LNCaP clone FGC (cell line): ENCODE measurements at places on chromosomes 1 and 21.

DNA sequence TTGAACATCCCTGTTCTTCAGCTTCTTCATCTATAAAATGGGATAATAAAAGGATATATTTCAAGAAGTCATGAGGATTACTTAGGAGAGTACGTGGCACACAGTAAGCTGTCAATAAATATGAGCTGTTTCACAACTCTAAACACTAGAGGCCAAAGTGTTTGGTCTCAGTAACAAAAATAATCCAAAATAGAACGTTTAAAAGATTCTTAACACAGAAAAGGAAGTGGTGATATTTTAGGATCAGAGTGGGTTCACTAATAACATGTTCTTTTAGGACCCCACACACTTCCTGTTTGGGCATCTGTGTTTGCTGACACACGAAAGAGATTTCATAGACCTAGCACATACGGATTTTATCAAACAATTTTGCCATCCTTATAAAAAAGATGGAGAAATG lies 32.9 kb downstream of the TNFSF18 start:
- DNase-seq, result no peak

DNA sequence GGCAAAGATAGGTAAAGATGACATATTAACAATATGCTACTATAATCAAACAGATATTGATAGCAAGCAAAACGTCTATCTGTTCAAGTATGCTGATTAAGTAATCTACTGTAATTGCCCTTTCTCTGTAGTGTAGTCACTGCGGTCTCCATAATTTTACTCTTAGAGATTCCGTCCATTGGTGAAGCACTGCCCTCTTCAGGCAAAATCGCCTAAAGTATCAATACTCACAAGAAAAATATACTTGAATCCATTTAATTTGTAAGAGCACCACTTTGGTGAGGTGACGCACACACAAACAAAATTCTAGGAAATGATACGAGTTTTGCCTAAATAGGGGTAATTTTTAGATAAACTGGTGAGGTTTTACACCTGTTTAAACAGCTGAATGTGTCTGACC lies 434.6 kb upstream of the CHRM3 start:
- peak; percentile 10 for DNase-seq

DNA sequence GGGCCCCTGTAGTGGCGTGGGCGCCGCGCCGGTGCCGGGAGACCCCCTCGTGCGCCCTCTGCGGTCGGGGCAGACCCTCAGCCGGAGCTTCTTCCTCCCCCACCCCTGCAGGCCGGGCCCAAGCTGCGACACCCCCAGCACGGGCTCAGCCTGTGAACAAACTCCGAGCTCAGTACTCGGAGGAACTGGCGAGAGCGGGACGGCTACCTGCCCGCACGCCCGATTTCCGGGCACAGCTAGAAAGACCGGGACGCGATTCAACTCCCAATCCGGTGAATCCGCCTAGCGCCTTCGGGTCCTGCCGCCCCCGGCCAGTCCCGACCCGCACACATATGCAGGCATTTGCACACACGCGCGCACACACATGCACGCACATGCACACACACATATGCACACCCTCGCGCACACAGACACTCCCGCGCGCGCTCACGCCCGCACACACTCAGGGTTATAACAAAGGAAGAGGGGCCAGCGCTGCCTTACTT lies 580 bp upstream of the BLACAT1 start:
- no peak for DNase-seq

- no peak for DNase-seq
Measured at GRCh38 chr1:225933072-225933471, 7.9 kb downstream of the LEFTY2 start.

- no peak for DNase-seq
Measured at GRCh38 chr1:150596976-150597375, 17.6 kb upstream of the MCL1 start.

GRCh38 chr1:244076740-244077139 lies 25.7 kb downstream of the ZBTB18 start:
- DNase-seq, result no peak

- no peak for DNase-seq
Measured at GRCh38 chr1:201217146-201217545, 26.5 kb downstream of the IGFN1 start.

- no peak for DNase-seq
Measured at GRCh38 chr1:218925777-218926176, 247.9 kb upstream of the LYPLAL1 start.

GRCh38 chr21:38322311-38322950 lies 65.6 kb downstream of the KCNJ15 start:
- no peak for DNase-seq

- no peak for DNase-seq
Measured at GRCh38 chr1:210076620-210077019, 138.6 kb downstream of the SYT14 start.

- no peak for DNase-seq
Measured at GRCh38 chr1:17485281-17485680, 45.8 kb upstream of the RCC2 start.

DNA sequence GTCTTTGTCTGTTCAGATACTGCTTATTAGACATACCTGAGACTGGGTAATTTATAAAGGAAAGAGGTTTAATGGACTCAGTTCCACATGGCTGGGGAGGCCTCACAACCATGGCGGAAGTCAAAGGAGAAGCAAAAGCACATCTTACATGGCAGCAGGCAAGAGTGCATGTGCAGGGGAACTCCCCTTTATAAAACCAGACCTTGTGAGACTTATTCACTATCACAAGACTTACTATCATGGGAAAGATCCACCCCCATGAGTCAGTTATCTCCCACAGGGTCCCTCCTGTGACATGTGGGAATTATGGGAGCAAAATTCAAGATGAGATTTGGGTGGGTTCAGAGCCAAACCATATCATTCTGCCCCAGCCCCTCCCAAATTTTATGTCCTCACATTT lies 7.1 kb upstream of the PSMA5 start:
- no peak for DNase-seq

DNA sequence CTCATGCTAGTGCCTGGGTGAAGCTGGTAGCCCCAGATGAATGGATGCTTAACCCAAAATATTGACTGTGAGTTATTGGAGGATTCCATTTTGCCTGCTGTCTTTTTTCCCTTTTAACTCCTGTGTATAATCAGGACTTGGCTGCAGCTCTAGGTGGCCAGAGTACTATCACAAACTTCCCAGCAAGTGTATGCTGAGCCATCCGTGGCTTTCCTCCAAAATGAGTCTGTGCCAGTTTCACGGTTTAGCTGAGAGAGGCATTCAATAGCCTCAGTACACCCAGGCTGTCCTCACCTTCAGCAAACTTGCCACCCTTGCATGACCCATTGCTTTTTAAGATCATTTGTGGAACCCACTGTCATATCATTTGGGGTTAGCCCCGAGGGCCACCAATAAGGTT lies 5.3 kb upstream of the DPT start:
- DNase-seq, result peak; percentile 80

GRCh38 chr21:28317177-28317950 lies 675.3 kb downstream of the LTN1 start:
- no peak for DNase-seq

- no peak for DNase-seq
Measured at GRCh38 chr1:169623132-169623926, 6.6 kb downstream of the SELP start.

DNA sequence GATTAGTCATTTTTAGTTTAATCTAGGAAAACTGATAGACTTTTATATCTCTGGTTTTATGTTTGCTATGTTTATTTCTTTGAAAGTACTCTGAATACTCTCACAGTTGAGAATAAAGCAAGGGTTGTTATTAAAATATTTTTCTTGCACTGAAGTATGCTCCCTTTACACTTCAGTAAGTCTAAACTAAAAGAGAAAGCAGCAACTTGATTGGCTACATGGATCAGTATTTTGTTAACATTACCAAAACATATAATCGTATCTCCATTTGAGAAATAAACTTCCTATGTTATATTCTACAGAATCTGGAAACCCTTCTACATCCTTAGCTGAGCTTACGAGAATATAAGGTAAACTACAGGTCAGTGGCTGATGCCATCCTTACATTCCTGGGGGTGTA lies 149.5 kb upstream of the HP1BP3 start:
- DNase-seq, result no peak

GRCh38 chr21:40067751-40068150 lies 200.5 kb downstream of the PCP4 start:
- no peak for DNase-seq

GRCh38 chr1:235650341-235651169 lies 971 bp upstream of the GNG4 start:
- DNase-seq, result no peak

GRCh38 chr21:40842197-40842552 lies 4.8 kb downstream of the DSCAM start:
- DNase-seq, result no peak

DNA sequence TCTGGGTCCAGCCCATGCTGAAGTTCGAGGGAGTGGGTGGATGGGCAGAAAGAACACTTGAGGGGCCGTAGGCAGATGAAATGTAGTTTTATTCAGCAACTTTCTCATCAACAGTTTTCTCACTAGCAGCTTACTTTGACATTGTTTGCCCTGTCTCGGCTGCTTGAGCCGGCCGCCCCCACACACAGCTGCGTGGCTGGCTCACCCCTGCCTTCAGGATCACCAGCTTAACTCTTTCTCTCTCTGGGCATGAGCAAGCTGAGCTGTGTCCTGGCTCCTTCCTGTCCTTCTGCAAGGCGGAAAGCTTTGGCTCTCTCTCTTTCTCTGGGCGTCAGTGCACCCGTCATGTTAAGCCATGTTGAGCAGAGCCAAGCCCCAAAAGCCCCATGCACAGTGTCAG lies 104.4 kb upstream of the GNG12 start:
- no peak for DNase-seq
